ENCODE measurements at places on chromosomes 2 and 18. TPM values are rescaled to one million over a fixed set of nuclear protein-coding genes. Genes with fewer than 3 reads are reported as not detected.
A peak's percentile ranks its signal among the peaks of the same experiment; 100 is the strongest.

RAB6C gene
- not detected for total RNA-seq

WNT6 gene
- total RNA-seq: not detected

DNA sequence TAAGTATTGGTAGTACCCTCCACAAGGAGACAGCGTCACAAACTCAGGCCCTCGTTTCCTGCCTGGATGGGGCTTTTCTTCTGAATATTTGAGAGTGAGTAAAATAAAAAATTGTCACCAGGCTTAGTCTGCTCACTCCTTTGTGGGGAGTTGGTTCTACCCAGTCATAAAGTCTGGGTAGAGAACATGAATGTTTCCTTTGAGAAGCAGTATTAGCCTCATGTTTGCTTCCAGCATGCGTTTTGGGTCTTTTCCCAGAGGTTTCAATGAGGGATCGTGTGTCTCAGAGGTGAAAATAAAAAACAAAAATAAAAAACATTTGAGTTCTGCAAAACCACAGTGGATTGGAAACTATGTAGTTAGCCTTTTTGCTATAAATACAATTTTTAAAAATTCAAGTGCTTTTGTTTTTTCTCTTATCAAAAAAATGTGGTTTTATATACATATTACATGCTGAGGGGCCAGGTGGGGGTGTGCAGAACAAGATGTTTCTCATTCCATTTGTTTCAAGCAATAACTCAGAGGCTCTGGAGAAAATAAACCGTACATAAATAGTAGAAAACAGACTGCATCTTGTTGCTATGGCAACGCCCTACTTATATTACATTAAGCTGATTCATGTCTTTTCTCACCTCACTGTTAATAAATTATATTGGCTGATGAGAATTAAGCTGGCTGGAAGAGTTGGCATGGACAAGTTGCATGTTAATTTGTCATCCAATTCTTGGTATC lies 225.4 kb upstream of the FBXO11 start:
- no peaks in the 10 kb centered on the region for H3K4me1 ChIP-seq
- H3K36me3 ChIP-seq: no peaks in the 10 kb centered on the region
- no peaks in the 10 kb centered on the region for H3K27me3 ChIP-seq
- DNase-seq: no peak

FSIP2 gene
- total RNA-seq: 0.20 TPM

GRCh38 chr2:64696636-64697035 lies 42.9 kb upstream of the SERTAD2 start:
- peaks cover 52% of the 10 kb centered on the region for H3K4me1 ChIP-seq
- no peaks in the 10 kb centered on the region for H3K36me3 ChIP-seq
- H3K4me3 ChIP-seq: no peak overlapping the region
- H3K27ac ChIP-seq: no peak overlapping the region
- H3K27me3 ChIP-seq: no peaks in the 10 kb centered on the region

ROCK1 gene
- total RNA-seq: 74.9 TPM

KIAA2012 gene
- not detected for total RNA-seq

DNA sequence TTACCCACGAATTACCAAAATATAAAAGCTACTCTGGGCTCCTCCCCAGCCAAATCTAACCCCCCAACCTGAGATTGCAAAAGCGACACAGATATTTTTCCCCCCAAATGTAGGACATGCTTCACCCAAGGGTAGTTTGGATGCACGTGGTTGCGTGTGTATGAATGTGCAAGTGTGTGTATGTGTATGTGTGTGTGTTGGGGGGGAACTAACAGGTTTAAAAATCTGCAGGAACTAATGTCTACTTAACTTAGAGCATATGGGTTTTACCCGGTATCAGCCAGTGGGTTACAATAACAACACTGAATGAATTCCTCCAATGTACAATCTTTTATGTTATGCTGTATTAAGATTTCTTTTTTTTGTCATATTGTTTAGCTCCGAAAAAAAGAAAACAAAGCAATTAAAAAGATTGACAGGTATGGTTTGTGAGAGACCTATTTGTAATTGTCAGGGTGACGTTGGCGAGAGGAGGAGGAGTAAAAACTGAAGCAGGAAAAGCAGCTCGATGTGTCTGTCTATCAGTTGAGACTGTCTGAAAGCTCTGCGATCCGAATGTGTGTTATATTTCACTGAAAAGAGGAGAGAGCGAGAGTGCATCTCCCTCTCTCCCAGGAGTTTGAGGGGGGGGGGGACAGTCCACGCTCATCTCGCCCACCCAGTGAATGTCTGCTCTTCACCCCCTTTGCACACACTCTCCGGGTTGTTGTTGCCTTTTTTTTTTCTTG lies at the start of gene TSHZ1:
TSS of gene TSHZ1 (plus strand) at position 524 of the 728 bp plus-strand sequence. CDS start 1,080 bp downstream, outside the sequence.
- peaks cover 9% of the 10 kb centered on the region for H3K27me3 ChIP-seq
- no peak for DNase-seq
- H3K36me3 ChIP-seq: peaks cover 10% of the 10 kb centered on the region
- H3K4me3 ChIP-seq: peak within 1 kb of the TSS; percentile 98

DNA sequence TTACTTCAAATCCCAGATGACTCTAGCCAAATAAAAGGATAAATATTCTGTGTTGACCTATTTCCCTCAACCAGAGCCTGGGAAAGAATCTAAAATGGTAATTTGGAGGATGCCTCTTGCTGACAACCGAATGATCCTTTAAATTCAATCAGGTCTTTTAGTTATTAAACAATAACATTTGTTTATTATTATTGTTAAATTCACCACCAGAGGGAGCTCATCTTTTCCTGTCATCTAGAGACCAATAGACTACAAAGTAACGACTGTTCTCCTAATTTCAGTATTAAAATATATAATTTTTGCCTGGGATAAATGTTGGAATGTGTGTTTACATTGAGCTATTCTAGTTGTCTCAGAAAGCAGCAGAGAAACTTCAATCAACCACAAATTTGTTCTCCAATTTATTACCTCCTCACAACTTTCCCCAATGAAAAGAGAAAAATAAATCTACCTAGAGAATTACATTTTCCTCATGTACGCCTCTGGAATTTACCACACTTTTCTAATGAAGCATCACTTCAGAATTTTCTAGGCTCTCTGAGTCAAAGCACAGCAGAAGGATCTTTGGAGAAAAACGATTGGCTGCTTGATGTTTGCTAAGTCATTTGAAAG lies 142.7 kb downstream of the SCG2 start:
- H3K36me3 ChIP-seq: no peaks in the 10 kb centered on the region
- H3K4me1 ChIP-seq: no peaks in the 10 kb centered on the region
- H3K27me3 ChIP-seq: no peaks in the 10 kb centered on the region
- DNase-seq: no peak

- no peaks in the 10 kb centered on the region for H3K4me1 ChIP-seq
- no peaks in the 10 kb centered on the region for H3K36me3 ChIP-seq
- no peak for DNase-seq
- no peaks in the 10 kb centered on the region for H3K27me3 ChIP-seq
- H3K27ac ChIP-seq: no peak overlapping the region
- H3K4me3 ChIP-seq: no peak overlapping the region
These were observed 322.3 kb upstream of the SETBP1 start for GRCh38 chr18:44358402-44358801.

DSG1 gene
- not detected for total RNA-seq

TDRD15 gene
- 0.07 TPM for total RNA-seq

NRP2 gene
- total RNA-seq: 2.6 TPM

- H3K36me3 ChIP-seq: no peaks in the 10 kb centered on the region
- no peak overlapping the region for H3K27ac ChIP-seq
- peaks cover 70% of the 10 kb centered on the region for H3K27me3 ChIP-seq
- no peak for DNase-seq
- no peak overlapping the region for H3K4me3 ChIP-seq
- H3K4me1 ChIP-seq: peaks cover 24% of the 10 kb centered on the region
These were observed 165.7 kb downstream of the RTP5 start for GRCh38 chr2:242034996-242035814.

OTOS gene
- total RNA-seq: not detected

BABAM2 gene
- 53.8 TPM for total RNA-seq

DNA sequence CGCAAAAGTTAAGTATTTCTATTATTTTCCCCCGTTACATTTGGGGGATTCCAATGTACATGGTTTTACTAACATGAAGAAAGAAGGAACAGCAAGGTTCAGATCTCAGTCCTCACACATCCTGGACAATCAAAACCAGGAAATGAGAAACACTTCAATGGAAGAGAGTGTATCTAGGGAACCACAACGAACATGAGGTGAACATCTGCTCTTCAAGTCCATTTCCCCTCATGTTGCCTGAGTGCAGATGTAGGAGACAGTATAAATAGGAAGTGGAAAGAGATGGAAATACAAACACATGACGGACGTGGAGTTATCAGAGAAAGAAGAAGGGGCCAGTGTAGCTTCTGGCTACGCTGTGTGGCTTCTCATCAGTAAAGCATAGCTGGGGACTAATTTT lies 52.6 kb downstream of the CHN1 start:
- no peak overlapping the region for H3K27ac ChIP-seq
- no peak overlapping the region for H3K4me3 ChIP-seq
- no peaks in the 10 kb centered on the region for H3K4me1 ChIP-seq
- peaks cover 24% of the 10 kb centered on the region for H3K27me3 ChIP-seq
- no peaks in the 10 kb centered on the region for H3K36me3 ChIP-seq

MXD1 gene
- total RNA-seq: 42.7 TPM

DNA sequence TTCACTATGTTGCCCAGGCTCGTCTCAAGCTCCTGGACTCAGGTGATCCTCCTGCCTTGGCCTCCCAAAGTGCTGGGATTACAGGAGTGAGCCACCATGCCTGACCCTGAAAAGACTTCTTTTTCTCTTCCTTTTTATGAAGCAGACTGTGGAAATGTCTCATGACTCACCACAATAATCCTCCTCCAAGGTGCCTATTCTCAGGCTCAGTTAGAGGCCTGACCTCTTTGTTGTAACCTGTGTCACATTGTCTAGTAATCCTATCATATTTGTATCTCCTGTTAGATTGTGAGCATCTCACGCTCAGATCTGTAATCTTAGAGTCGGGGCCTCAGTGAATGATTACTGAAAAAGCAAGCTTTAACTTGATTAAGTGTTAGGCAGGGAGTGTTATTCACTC lies 18.3 kb upstream of the TAF4B start:
- H3K36me3 ChIP-seq: no peaks in the 10 kb centered on the region
- no peak for DNase-seq
- peaks cover 8% of the 10 kb centered on the region for H3K27me3 ChIP-seq
- no peak overlapping the region for H3K4me3 ChIP-seq
